ENCODE measurements at places on chromosomes 6 and 20.

GRCh38 chr6:30893001-30893591, 8.8 kb downstream of the DDR1 start:
- DNase-seq: no peak

DNA sequence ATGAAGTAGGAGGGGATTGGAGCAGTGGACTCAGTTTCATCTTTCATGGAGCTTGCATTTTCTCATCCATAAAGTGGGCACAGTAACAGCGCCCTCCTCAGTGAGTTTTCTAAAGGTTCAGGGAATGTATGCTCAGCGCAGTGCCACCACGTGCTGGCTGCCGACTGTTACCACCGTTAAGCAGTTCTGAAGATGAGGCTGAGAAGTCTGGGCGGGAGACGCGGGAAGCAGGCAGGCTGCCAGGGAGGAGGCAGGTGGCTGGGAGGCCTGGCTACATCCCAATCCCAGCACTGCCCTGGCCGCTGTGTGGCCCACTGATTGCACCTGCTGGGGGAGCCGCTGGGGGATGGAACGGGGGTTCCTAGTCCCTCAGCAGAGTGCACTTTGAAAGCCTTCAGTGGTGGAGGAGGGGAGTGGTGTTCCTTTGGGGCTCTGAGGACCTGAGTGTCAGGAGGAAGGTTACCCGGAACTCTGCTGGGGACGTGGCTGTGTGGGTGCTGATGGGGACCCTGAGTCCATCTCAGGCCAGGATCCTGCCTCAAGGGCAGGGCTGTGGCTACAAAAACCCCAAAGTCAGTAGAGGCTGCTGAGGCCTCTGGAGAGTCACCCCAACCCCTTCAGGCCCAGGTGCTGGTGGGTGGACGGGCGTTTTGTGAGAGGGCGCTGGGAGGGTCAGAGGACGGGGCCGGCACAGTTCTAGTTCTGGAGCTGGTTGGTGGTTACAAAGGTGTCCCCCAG, 28.0 kb upstream of the PHACTR3 start:
- DNase-seq: no peak

GRCh38 chr6:37538107-37538506, 38.4 kb upstream of the CCDC167 start:
- DNase-seq: no peak

DNA sequence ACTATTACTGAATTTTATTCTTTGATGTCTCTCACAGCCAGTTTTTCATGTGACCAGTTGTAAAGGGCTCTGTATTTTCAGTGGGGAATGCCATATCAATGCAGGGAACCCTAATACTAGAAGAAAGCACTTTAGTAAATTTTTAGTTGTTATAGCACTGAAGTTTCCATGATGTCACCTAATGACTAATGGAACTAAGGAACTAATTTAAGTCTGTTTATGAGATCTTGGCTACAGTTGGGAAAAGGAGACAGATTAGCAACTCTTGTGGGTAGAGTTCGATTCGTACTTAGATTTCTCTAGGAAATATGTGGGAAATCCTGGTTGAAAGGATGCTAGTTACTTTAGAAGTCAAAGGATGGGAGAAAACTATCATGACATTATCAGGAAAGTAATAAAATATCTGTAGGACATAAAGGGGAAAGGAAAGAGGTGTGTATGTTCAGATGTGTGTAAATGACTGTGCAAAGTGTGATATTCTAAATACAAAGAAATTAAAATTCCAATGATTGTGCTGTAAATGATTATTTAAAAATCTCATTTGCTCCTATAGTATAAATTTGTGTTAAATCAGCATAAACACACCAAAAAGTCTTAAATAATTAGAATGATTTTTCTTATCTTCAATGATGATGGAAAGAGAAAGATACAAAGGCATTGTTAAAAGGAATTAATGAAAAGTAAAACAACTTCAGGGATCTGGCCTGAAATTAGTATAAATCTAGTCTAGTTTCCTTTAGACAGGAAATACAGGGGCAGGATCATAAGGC, 103.4 kb downstream of the LRRC1 start:
- DNase-seq: no peak

DNA sequence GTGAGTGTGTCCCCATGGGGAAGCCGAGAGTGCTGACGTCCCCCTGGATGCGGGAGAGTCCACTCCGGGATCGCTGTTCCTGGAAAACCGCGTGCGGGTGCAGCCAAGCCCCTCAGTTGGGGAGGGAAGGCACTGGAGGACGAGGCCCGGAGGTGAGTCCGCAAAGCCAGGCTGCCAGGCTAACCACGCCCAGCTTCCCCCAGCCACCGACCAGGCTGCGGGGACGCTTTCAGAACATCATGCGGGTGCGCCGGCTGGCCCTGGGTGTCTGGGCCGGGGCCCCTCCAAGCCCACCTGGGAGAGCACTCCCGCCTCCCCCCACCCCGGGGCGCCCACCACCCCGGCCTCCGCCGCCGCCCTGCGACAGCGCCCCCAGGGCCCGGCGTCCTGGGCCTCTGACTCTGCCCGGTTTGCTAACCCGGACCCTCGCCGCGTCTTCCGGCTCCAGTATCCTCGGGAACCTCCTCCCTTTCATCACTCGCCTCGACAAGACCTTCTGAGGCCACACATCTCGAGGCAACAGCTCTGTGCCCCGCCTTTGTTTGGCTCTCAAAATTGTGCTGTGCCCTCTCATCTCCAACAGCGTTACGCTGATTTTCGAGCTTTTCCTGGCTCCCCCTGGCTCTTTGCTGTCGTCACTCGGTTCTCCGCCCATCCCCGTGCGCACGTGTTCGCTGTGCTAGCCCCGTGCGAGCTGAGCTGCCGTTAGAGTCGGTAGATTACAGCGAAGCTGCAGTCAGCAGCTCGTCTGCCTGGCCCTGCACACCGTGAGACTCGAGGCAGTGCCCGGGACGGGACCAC, 47.1 kb upstream of the ENTPD6 start:
- DNase-seq: peak; percentile 62

GRCh38 chr6:109693111-109693510, 2.0 kb downstream of the FIG4 start:
- no peak for DNase-seq

GRCh38 chr6:3037638-3038365, 30.5 kb upstream of the RIPK1 start:
- no peak for DNase-seq

GRCh38 chr6:91198588-91199255, 611.9 kb upstream of the MAP3K7 start:
- no peak for DNase-seq

DNA sequence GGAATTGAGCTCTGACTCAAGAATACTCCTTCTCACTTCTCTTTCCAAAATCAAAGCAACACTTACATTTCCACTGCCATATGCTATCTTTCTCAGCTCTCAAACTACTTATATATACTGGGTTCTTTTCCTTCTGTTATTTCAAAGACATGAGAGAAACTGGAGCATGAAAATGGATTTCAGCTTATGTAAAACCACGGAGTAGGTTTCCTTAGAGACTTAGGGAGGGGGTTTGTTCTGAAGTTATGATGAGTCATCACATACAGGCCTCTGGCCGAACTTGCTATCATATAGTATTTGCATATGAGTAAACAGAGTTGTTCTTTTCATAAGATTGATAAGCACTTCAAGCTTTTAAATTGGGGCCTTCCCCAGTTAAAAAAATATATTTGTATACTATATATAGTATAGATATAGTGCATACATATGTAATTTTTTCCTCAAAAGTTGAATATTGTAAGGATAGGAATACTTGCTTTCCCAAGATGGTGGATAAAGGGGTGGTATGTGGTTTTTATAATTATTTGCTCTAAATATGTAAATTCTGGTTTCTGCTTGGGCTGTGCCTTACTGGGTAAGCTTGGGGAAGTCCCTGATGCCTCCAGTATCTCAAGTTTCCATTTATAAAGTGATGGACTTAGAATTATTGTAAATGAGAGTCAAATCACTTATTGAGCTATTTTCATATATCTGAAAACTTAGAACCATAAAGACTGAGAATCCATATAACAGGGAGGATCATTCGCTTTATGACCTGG, 273.9 kb downstream of the RFPL4B start:
- no peak for DNase-seq

GRCh38 chr6:129494099-129494498, 215.9 kb downstream of the ARHGAP18 start:
- DNase-seq: no peak

DNA sequence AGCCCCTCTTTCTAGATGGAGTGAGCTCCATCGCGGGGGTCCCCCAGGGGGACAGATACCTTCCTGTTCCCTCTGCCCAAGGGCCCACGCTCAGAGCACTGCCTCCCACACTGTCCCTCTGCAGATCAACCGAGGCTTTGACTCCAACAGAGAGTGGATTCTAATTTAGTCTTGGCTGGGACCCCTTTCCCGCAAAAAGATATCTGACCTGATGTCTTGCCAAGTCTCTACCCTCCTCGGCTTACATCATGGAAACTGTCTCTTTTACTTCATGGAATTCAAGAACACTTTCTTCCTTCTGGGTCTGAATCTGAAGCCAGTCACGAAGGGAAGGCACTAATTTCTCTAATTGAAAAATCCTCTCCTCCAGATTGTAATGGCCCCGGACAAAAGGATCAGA, 278.0 kb downstream of the BMP7 start:
- no peak for DNase-seq

DNA sequence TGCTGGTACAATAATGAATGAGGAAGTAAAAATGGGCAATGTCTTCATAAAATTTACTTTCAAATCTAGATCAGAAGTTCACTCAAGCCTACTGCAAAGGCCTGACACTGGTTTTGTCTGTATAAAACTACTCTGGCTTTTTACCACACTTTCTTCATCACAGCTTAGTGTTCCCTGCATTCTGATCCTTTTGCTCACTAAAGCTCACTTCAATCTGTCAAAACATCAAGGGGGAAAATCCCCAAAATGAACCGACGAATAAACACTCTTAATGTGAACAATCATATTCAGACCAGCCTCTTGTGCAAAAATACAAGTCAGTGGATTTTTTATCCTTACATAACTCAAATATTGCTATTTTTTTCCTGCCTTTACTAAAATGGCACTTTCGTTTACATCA, 98.5 kb downstream of the PRDM1 start:
- no peak for DNase-seq

- no peak for DNase-seq
These were observed 17.1 kb upstream of the ADRM1 start for GRCh38 chr20:62285722-62286121.

DNA sequence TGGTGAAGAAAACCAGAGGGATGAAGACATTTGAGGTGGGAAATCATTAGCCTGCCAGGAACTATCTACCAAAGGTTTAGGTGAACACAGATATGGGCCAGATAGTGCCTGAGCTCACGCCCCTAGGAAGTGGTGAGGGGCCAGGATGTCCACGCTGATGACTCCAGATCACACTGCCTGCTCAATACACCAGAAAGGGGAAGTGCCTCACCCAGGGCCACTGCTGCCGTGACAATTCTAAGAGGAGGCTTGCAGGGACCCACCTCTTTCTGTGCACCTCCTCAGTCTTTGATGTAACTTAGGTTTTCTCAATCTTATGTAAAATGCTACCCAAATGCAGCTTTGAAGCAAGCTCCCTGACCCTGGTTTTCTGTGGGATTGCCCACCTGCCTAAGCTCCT, 5.4 kb upstream of the RAB44 start:
- DNase-seq: no peak

- no peak for DNase-seq
These were observed 816.3 kb downstream of the DHX35 start for GRCh38 chr20:39778431-39778830.

- DNase-seq: no peak
These were observed 26.7 kb downstream of the ARFGEF3 start for GRCh38 chr6:138188278-138188941.

DNA sequence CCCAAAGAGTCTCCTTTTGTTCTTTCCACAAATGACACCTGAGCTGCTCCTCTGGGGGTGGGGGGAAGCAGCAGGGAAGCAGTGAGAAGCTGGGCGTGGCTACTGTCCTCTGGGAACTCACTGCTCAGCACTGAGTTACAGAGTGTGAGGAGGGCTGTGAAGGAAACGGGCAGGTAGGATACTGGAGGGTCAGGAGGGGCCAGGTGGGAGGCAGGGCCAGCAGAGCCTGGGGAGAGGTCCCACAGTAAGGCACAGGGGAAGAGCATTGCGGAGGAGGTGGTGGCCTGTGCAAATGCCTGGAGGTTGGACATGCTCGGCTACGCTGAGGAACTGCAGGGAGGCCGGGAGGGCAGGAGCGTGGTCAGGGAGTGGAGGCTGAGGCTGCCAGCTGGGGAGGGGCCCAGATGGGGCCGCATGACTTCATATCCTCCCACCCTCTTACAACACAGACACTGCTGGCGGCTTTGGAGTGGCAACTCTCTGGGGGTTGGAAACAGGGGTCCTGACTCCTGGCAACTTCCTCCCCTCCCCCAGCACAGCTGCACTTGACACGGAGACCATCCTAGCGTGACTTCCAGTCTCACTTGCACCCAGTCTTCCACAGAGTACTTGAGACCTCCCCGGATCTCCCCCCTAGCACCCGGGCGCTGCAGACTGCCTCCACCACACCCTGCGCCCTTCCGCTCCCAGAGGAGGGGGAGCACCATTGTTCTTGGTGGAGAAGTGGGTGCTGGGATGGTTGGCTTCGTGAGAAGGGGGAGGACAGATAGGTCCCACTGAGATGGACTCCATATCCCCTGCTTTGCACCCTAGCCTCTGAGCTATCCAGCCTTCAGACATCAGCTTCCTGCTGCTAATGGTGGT, 34.2 kb downstream of the RBM38 start:
- DNase-seq: no peak
